Stimulated activated CD4-positive, alpha-beta T cell treated with anti-CD3 and anti-CD28 coated beads, Interleukin-12 subunit alpha, Interleukin-12 subunit beta, amount 100 ng/mL, for 48 hours (primary cell): ENCODE measurements at places on chromosomes 11 and 22.

DNA sequence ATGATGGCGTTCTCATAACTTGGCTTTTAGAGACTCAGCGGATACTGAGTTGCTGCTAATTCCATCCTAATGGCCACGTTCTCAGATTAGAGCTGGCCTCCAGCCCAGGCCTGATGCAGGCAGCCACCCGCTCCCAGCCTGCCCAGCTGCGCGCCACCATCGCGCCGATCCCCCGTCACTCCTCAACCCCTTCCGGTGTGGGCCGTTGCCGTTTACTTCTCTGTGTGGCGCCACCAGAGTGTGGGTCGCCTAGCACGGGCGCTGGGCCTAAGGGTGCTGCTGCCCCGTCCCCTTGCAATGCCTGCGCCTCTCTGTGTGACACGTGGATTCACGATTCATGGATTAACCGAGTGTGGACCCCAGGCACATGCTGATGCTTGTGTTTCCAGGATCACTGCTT lies 1116.0 kb downstream of the BRD1 start:
- DNase-seq, result no peak

DNA sequence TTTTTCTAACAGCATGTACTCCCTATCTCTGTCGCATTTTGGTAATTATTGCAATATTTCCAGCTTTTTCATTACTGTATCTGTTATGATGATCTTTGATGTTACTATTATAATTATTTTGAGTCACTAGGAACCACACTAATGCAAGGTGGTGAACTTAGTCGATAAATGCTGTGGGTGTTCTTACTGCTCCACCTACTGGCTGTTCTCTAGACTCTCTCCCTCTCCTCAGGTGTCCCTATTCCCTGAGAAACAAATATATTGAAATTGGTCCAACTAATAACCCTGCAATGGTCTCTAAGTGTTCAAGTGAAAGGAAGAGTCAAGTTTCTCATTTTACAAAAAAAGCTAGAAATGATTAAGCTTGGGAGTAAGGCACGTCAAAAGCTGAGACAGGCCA lies 10.5 kb downstream of the ARL14EP start:
- DNase-seq, result no peak

DNA sequence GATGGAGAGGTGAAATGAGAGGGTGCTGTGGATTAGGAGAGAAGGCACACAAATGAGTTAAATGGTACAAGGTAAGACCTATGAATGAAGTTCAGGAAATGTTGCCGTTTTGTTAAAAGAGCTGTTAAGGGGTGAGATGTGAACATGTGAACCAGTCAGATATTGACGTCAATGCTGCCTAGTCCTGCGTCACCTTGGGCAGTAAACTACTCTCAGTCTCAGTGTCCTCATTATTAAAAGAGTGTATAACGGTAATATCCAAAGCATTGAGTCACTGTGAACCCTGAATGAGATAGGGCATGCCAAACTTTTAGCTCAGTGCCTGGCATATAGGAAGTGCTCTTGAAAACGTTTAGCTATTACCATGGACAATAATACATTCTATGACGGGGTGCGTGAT lies 32.4 kb upstream of the SORL1-AS1 start:
- no peak for DNase-seq

- DNase-seq, result no peak
Measured at GRCh38 chr11:113764527-113765219, 8.8 kb downstream of the ZW10 start.

DNA sequence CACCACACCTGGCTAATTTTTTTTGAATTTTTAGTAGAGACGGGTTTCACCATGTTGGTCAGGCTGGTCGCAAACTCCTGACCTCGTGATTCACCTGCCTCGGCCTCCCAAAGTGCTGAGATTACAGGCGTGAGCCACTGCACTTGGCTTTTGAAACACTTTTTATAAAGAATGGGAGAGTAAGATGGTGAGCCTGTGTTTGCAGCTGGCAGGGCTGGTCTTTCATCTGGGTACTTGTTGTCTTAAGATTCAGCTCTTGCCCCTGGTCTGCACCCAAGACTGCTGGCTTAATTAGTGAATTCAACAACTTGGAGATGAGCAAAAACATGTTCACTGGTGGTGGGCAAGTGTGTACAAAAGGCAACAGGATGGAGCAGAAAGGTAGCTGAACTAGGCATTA lies 4.0 kb downstream of the TSPAN18 start:
- DNase-seq, result no peak

GRCh38 chr11:34273099-34273498 lies 84.7 kb downstream of the ABTB2 start:
- DNase-seq, result no peak

DNA sequence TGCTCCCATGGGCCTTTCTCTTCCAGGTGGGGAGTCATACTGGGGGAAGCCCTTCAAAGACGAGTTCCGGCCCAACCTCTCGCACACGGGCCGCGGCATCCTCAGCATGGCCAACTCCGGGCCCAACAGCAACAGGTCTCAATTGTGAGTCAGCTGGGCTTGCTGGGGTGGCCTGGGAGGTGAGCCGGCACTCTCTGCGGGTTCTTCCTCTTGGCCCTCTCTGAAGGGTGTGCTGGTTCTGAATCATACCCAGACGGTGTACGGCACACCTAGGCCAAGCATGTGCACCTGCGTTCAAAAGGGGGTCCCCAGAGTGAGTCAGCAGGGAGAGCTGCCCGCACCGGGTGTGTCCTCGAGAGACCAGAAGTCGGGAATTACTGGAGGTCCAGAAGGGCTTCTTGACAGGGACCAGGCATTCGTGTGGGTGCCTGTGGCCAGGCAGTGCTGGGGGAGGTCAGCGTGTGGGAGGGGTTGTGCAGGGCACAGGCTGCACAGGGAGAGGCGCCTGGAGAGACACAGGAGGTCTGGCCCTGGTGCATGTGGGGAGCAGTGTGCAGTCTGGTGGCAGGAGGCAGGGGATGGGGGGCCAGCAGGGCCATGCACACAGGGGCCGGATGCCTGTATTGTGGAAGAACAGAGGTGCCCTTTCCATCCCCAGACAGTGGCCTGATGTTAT lies 23.0 kb downstream of the PPIL2 start:
- no peak for DNase-seq

GRCh38 chr11:44321059-44321458 lies 11.1 kb upstream of the ALX4 start:
- DNase-seq, result no peak

DNA sequence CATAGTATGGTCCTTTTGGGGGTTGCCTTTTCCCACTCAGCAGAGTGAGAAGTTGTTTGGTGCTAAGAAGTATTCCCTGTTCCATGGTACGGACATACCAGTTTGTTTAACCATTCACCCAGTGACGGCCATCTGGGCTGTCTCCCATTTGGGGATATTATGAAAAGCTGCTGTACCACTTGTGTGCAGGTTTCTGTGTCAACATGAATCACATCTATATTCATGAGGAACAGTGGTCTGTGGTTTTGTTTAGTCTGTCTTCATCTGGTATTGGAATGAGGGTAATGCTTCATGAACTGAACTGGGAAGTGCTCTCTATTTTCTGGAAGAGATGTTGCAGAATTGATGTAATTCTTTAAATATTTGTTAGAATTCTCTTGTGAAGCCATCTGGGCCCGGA lies 89.5 kb downstream of the TRMU start:
- no peak for DNase-seq
